Stromal cell of bone marrow (primary cell): ENCODE measurements at places on chromosomes 12 and 14.

DNA sequence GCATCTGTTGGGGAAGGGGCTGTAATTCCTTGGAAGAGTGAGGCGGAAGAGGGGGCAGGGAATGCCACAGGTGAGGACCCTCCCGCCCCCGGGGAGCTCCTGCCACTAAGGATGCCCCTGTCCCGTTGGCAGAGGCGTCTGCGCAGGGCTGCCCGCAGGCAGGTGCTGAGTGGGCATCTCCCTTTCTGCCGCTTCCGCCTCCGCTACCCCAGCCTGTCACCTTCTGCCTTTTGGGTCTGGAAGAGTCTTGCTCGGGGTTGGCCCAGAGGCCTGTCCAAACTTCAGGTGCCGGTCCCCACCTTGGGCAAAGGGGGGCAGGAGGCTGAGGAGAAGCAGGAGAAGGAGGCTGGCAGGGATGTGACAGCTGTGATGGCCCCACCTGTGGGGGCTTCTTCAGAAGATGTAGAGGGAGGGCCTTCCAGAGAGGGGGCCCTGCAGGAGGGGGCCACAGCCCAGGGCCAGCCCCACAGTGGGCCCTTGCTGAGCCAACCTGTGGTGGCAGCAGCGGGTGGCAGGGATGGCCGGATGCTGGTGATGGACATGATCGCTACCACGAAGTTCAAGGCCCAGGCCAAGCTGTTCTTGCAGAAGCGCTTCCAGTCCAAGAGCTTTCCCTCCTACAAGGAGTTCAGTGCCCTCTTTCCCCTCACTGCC is 10.0 kb downstream of the VRTN start:
- DNase-seq, result no peak

- DNase-seq, result no peak
These were observed 80.3 kb upstream of the PWP1 start for GRCh38 chr12:107605293-107605692.

- DNase-seq, result no peak
These were observed 3.2 kb upstream of the MMP19 start for GRCh38 chr12:55845785-55846496.

DNA sequence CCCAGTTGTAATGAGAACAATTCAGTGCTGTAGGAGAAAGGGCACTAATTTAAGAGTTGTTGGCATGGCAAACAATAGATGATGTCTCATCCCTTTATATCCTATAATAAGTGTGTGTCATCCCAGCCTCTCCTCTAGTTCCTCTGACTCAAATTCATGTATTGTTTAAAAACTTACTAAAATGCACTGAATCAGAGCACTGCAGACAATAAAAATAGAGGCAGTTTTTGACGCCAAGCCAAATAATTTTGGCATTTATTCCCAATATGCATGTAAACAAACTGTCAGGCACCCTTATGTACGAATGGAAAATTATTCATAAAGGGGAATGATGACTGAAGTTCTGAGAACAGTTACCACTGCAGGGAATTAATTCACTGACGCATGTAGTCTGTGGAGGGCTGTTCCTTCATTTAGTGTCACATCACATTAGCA is 57.9 kb upstream of the TMX1 start:
- peak; percentile 34 for DNase-seq

DNA sequence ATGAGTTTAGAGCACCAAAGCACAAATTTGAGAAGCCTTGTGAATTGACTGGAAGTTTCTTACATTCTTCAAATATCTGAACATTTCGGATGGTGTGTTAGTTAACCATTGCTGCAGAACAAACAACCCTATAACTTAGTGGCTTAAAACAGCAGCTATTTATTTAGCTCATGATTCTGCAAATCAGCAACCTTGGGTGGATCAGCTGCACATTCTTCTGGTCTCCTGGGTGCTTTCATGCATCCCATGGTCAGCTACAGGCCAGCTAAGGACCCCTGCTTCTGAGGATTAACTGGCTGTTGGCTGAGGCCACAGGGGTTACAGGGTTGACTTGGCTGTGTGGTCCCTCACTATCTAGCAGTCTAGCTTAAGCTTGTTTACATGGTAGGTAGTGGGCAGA is 114.0 kb upstream of the HIF1A start:
- no peak for DNase-seq

- DNase-seq, result no peak
These were observed 183.4 kb downstream of the ESR2 start for GRCh38 chr14:64110802-64111201.

GRCh38 chr12:40241741-40242140 is 16.9 kb downstream of the LRRK2 start:
- no peak for DNase-seq

GRCh38 chr14:102507857-102508312 is 1.7 kb downstream of the ANKRD9 start:
- DNase-seq, result no peak

GRCh38 chr14:51922624-51923023 is 62.2 kb downstream of the GNG2 start:
- DNase-seq, result peak; percentile 9

DNA sequence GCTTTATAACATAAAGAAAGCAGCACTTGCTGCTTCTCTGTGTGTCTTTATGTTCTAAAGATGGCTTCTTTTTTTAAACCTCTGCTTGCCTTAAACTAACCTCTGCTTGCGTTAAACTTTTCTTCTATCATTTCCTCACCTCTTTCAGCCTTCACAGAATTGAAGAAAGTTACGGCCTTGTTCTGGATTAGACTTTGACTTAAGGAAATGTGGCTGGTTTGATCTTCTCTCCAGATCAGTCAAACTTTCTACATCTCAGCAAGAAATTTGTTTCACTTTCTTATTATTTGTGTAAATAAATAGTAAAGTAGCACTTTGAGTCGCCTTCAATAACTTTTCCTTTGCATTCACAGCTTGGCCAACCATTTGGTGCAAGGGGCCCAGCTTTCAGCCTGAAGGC is 64.2 kb downstream of the CMAS start:
- DNase-seq, result no peak

DNA sequence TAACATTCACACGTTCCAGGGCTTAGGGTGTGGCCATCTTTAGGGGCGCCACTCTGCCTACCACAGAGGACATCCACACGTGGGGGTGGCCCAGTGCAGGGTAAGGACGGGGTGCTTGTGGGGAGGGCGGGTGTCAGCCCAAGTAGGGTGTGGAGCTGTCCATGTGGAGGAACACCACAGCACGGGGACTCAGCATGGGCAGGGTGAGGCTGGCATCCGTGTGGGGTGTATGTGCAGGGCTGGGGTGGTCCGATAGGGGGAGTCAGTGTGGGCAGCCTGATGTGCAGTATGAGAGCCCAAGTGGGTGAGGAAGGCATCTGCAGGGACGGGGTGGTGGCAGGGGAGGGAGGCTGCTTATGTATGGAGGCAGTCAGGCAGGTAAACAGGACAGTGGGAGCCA is 17.7 kb downstream of the PSMC1 start:
- DNase-seq, result no peak

GRCh38 chr12:34016361-34016760 is 5.9 kb upstream of the ALG10 start:
- no peak for DNase-seq

DNA sequence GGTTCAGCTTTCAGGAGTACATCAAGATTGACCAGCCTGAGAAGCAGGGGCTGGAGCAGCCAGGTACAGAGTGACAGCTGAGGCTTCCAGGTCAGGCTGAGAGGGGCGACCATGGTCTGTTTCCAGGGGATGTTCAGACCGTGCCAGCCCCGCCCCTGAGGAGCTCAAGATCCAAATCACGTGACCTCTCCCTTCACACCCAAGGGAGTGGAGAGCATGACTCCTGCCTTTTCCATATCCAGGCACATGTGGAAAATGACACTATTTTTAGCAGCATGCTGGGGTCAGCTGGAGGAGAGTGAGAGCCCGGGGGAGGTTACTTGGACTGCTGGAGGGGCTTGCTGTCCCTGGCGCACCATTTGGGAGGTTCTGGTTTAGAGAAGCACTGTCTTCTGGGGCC is 92.7 kb downstream of the B4GALNT3 start:
- DNase-seq, result no peak

GRCh38 chr12:95257541-95257940 is 39.9 kb downstream of the VEZT start:
- no peak for DNase-seq

DNA sequence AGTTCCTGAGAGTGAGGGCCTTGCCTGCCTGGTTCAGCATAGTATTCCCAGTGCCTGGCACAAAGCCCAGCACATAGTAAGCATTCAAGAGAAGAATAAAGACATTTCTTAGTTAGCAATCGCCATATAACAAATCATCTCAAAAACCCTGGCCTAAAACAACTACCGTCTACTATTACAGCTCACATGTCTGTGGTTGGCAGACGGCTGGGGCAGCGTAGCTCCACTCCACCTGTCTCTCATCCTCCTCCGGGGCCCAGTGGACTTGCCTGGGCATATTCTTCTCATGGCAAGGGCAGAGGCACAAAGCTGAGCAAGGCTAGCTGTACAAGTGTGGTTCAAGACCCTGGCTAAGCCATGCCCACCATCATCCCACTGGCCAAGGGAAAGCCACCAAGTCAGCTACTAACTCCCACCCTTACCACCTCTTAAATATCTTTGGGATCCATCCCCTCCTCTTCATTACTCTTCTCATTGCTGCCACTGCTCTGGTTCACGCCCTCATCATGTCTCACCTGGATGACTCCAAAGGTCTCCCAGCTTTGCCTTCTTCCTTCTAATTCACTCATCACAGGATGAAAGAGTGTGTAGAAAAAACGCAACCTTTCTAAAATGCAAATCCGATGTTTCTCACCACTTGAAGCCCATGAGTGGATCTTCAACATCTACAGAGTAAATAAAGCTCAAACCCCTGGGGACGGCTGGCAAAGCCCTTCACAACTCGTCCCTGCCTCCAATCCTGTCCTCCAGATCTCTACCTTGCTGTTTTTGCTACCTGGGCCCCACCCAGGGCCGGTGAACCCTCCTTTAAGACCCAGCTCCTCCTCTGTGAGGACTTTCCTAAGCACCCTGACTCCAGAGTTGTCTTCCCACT is 10.4 kb downstream of the TMEM229B start:
- no peak for DNase-seq

DNA sequence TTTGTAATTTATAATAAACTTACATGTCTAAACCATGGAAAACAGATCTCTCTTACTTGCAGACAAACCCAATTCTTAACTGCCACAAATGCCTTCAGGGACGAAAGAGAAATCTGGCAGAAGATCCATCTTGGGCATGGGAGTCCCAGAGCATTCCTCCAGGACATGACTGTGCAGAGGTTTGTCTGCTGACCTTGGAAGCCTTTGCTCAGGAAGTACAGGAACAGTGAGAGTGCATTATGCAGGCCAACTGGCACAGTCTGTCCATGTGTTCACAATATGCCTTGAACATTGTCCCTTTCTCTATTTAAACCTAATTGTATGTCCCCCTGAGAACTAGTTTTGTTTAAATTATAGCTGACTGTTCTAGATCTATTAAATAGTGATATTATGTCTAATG is 467.1 kb downstream of the ATP23 start:
- DNase-seq, result no peak

DNA sequence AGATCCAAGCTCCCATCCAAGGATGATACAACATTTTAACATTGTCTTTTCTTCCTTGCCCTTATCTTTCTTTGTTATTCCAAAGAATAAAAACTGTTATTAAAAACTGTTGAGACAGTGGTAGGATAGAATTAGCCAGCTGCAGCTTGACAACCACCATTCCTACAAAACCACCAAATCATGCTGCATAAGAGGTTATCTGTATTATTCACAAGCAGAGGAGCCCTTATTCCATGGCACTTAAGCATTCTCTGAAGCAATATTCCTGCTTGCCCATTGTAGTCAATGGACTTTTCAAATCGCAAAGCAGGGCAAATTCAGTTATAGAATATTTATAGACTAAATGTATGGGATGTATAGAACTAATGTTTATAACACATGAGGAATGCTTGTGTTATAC is 3.4 kb downstream of the ABCD2 start:
- no peak for DNase-seq

- no peak for DNase-seq
These were observed 321.2 kb downstream of the RAD51B start for GRCh38 chr14:68140806-68141205.

DNA sequence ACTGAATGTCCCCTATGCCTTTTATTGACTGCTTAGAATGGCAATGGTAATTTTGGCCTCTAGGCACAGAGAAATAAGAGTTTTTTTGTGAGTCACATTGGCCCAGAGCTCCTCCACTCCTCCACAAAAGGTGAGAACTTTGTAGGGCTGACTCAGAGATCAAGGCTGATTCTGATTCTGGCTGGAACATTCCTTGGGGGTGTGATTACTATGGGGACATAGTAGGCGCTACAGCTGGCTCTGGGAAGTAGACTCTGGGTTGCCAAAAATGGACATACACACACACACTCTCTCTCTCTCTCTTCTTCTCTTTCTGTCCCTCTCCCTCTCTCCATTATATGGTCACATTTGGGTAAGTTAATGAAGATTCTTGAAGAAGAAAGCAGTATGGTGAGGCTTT is 174.6 kb upstream of the DDHD1 start:
- no peak for DNase-seq

DNA sequence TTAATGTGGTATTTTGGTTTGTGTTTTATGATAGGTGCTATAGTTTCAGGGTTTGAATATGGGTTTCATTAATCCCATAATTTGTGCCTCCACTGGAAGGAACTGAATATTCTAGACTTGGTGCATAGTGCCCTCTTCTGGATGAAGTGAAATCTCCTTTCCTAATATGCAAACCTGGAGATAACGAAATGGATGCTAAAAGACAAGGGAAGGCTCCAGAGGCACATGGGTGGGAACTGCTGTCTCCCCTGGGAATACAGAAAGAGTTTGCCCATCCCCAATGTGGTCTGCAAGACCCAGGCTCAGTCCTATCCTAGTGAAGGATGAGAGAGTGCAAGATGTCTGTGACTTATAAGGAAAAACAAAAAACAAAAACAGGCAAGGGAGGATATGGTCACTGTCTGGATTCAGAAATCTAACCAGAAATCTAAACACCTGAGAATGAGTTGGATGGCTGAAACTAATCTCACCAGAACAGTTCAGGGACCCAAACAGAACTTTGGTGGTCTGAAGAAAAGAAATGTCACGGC is 142.3 kb upstream of the TMPO start:
- peak; percentile 34 for DNase-seq

GRCh38 chr12:85568395-85569103 is 267.7 kb downstream of the RASSF9 start:
- no peak for DNase-seq

DNA sequence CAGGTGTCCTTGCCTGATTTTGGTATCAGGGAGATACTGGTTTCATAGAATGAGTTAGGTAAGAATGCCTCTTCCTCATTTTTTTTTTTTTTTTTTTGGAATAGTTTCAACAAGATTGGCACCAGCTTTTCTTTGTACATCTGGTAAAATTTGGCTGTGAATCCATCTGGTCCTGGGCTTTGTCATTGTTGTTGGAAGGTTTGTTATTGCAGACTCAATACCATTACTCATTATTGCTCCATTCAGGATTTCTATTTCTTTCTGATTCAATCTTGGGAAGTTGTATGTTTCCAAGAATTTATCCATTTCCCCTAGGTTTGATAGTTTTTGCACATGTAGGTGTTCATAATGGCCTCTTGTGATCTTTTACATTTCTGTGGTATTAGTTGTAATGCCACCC is 126.0 kb upstream of the KITLG start:
- DNase-seq, result no peak

- no peak for DNase-seq
These were observed 146.8 kb upstream of the SLC38A2 start for GRCh38 chr12:46519407-46519806.
